ENCODE measurements at places on chromosomes 11 and 22.

- no peak for DNase-seq
Observed at GRCh38 chr11:69183613-69184012, 27.9 kb downstream of the SMIM38 start.

GRCh38 chr11:130180491-130180890, 20.9 kb downstream of the ST14 start:
- DNase-seq: no peak

DNA sequence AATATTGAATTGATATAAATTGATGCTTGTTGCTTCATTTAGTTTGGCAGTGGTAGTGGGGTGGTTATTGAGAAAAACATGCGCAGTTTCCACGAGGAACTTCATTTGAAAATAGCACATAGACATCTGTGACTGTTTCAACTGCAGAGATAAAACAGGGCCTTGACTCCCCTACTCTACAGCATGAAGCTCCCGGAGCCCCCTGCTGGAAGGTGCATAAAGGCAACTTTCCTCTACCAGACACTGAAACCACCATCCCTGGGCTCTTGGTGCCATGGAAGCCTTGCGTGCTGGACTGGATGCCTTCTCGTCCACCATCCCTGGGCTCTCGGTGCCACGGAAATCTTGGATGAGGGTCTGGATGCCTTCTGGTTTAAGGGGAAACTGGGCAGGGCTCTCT, 195.9 kb downstream of the CSNK2A3 start:
- DNase-seq: peak; percentile 29

DNA sequence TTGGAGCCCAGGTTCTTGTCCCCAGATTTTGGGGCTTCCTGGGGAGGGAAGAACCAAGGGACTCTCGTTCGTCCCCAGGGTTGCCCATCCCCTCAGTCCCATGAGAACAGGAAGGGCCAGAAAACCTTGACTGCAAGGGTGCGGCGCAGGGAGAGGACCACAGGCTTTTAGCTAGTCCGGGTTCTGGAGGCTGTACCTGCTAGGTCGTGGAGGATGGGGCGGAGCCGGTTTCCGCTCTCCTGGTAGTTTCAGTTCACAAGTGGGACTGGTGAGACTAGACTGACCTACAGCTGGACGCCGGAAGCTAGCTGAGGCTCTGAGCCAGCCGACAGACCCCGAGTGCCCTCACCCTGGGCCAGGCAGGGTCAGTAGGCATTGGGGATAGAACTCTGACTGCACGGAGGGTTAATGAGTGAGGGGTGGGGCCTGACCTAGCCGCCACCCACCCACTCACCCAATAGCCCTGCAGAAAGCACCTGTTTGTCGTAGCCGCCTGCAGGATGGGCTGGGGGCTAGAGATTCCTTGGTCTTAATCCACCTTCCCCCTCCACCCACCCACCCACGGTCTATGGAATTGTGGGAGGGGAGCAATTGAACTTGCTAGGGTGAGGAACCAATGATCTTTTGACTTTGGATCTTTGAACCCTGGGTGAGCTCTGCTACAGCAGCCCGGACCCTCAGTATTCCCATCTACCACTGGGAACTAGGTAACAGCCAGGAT, 1.5 kb downstream of the MAFF start:
- DNase-seq: no peak

DNA sequence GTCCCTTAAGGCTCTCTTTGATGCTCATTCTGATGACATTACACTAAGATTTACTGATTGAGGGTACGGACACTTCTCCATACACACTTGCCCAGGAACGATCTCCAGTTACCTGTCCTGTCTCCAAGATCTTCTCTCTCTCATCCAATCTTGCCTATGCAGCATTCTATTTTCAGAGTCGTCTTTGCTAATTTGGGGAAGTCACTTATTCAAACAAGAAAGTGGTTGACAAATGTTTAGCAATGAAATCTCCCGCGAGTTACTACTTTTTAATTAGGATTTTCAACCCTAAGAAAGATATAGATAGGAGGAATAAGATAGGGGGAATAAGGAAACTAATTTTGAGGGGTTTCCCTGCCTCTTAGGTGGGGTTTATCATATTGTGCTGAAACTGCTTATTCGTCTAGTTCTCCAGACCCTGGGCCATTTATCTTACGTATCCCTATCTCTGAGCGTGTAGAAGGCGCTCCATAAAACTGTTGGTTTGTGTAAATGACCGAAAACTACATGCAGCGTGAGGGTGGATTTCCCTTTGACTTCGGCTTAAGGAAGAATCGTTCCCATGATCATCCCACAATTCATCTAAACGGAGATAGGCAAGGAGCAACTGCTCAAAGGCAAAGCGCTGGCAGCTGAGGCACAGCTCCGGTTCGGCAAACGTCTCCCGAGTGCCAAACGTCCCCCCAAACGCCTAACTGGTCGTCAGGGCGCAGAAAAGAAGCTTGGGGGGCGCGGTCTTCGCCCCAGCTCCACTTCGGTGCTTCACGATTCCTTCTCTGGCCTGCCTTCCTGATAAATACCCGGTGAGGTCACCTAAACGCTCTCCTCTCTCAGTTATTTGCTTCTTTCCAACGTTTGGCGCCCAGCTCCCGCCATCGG, 804 bp downstream of the APIP start:
- peak; percentile 17 for DNase-seq

DNA sequence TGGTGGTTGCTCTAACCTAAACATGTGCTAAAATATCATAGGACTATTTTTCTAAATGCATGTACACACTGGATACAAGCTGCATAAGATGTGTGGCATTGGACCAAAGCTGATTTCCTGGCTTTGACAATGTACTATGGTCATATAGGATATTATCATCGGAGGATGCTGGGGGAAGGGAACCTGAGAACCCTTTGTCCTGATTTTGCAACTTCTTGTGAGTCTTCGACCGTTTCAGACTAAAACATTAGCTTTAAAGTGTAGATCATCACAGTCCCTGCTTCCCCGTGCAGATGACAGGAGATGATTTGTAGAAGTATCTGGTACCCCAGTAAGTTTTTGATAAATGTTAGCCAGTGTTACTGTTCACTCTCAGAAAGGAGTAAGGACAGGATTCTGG, 554.7 kb downstream of the MIAT start:
- DNase-seq: no peak

DNA sequence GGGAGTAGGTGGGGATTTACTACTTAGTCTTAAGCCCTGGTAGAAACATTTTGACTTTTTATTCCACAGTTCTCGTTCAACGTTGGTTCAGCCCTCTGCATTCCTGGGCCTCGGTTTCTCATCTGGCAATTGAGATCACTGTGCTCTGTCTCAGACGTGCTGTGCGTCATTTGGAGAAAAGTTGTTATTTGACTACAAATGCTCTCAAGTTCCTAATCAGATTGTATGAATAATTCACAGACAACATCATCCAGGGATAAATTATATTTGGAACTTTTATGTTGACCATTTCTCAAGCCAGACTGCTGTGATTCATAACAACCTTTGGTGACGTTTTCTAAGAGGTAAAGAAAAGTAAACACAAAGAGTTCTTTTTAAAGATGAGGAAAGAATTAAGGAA, 69.2 kb downstream of the BLID start:
- DNase-seq: peak; percentile 67

- no peak for DNase-seq
Observed at GRCh38 chr11:8268530-8269400, 5.1 kb upstream of the LMO1 start.

- DNase-seq: no peak
Observed at GRCh38 chr11:72146625-72147024, 11.1 kb downstream of the FOLR3 start.

- DNase-seq: no peak
Observed at GRCh38 chr11:76659672-76660532, 10.6 kb downstream of the LRRC32 start.

- no peak for DNase-seq
Observed at GRCh38 chr22:50180727-50181521, 4.8 kb upstream of the TRABD start.

- DNase-seq: peak; percentile 89
Observed at GRCh38 chr11:124900464-124900863, 2.8 kb upstream of the ROBO4 start.

- no peak for DNase-seq
Observed at GRCh38 chr11:46918083-46918787, at the start of gene LRP4. LRP4 (minus strand) TSS chr11:46918550; CDS start chr11:46918379, 171 bp downstream.

GRCh38 chr11:64007629-64008282, 21.5 kb downstream of the OTUB1 start:
- no peak for DNase-seq

- no peak for DNase-seq
Observed at GRCh38 chr11:68660066-68660810, 24.1 kb upstream of the GAL start.

DNA sequence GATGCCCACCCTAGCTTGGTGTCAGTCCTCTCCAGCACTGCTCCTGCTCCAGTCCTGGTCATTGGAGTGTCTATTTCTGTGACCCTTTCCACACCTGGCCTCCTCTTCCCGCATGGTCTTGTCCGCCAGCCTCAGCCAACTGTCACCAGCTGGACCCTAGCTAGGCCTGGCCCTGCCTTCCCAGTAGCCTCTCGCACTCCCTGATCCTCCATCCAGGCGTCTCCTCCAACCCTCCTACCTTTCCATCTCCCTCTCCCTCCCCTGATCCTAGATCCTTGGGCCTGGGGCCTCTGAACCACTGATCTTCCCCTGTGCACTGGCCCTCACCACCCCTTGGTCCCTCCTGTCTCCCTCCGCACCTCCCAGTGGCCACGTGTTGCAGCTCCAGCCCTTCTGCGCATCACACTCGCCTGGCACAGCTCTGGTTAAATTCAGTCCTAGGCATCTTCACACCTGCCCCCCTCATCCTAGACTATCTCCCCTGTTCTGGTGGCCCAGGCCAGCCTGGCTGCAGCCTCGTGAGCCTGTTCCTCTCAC, 9.9 kb downstream of the SYNGR1 start:
- DNase-seq: no peak

GRCh38 chr22:31628969-31629708, 32.9 kb downstream of the PISD start:
- no peak for DNase-seq

DNA sequence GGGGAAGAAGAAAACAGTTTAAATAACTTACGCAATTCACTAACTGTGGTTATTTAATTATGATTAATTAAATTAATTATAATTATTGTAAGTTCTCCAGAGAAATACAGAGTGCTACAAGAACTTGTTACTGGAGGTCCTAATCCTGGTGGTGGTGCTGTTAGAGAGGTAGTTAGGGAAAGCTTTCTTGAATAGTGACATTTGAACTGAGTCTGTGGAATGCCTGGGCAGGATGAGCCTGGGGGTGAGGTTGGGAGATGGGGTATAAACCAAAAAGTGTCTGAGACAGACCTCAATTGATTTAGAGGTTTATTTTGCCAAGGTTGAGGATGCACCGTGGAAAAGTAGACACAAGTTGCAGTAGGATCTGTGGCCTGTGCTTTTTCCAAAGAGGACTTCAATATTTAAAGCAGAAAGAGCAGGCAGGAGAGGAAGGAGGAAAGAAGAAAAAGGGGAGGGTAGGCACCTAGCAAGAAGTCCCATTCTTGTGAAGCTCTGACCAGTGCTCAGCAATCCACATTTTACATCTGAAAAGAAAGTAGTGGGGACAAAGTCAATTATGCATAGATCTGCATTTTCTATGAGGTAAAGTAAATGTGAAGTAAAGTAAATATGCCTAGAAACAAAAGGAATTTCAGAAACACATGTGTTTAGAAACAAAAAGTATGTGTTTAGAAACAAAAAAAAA, 4.4 kb upstream of the ZNF202 start:
- no peak for DNase-seq

DNA sequence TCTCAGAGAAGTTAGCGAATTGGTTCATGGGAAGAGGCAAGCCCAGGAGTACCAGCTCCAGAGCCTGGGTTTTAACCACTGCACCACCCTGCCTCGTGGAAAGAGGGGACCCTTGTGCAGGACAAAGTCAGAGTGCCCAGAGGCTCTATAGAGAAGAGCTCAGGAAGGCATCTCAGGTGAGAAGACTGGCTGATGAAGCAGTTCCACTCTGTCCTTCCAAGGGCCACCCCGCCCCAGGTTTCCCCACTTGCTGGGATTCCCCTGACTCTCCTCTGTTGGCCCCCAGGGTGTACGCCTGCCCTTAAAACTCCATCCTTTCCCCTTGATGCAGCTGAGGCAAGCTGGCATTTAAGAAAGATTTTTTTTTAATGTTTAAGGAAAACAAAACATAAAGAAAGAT, 265.8 kb downstream of the BUD13 start:
- no peak for DNase-seq

- no peak for DNase-seq
Observed at GRCh38 chr22:35860837-35861236, 143.2 kb downstream of the APOL5 start.

DNA sequence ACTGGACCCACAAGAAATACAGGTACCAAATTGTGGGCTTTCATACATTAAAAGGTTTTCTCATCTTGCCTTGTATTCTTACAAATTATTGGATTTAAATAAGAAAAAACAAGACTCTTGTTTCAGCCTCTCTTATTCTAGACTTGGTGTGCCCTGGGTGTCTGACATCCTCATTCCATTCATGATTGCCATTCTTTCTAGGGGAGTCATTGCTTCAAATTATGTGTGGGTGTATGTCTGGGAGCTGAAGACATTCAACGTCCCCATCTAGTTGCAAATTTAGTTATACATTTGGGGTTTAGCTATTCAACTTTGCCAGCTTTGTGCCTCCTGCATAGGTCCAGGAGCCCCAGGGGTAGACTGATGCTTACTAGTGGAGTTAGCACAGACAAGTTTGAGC, 18.1 kb downstream of the MAML2 start:
- peak; percentile 77 for DNase-seq

DNA sequence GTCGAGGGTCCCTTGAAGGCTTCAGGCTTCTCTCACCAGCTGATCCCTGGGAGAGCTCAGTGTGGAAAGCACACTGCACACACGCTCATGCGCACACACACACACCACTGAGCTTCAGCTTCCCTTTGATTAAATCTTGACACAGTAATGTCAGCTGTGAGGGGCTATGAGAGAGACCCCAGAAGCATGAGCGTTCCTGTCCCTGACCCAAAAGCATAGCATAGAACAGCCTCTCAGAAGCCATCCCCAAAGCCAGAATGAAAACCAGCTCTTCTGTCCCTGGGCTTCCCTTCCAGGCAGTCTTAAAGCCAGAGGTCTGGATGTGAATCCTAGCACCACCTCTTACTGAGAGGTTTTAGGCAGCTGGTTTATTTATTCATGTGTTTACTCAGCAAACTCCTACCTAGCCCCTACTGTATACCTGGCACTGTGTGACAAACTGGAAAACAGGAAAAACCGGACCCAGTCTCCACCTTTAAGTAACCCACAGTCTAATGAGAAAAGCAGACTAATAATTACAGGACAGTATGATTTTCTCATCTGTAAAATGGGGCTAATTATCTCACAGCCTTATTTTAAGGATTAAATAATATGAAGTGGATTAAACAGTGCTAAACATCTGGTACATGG, 15.9 kb downstream of the GALNT18 start:
- no peak for DNase-seq

- no peak for DNase-seq
Observed at GRCh38 chr22:50057278-50058060, 629 bp downstream of the TTLL8 start.

- DNase-seq: no peak
Observed at GRCh38 chr11:131658952-131659351, 288.5 kb downstream of the NTM start.

DNA sequence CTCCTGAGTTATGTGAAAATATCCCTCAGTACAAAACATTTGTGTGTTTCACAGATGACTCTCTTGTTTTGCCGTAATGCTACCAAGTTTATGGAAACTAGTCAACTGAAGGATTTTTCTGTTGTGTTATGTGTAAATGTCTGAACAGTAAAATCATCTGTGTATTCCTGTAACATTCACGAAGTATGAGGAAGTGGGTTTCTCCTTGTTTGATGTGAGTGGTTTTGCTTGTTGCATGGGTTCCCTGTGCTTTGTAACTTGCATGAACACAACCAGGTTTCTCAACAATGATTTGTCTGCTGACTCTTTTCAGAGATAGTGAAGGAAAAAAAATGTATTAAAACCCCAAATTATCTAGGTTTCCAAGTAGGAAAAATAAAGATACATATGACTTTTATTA, 138.1 kb downstream of the PGR start:
- DNase-seq: no peak

Measured in brain microvascular endothelial cell (primary cell).